Hepatocyte (in vitro differentiated cells): ENCODE measurements at places on chromosomes 12 and 14. TPM values are rescaled to one million over a fixed set of nuclear protein-coding genes. Genes with fewer than 3 reads are reported as not detected.

DNA sequence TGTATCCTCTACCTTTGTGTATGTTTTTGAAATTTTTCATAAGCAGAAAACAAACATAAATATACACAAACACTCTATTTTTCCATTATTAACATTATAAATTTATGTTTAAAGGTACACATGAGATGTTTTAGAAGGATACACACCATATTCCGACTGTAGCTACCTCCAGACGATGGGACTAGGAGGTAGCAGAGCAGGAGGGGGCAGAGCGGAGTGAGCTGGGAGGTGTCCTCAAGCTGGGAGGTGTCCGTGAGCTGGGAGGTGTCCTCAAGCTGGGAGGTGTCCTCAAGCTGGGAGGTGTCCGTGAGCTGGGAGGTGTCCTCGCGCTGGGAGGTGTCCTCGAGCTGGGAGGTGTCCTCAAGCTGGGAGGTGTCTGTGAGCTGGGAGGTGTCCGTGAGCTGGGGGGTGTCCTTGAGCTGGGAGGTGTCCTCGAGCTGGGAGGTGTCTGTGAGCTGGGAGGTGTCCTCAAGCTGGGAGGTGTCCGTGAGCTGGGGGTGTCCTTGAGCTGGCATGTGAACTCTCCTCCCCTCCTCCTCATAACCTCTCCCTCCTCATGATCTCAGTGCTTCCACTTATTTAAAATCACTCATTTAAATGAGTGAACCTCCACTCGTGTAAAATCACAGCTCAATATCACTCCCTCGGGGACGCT, 346.9 kb upstream of the SFSWAP start:
- DNase-seq = no peak

Gene PMCH
- total RNA-seq = 1.3 TPM in 1 of 2 replicates, not detected in the other

- DNase-seq = no peak
Observed at GRCh38 chr14:63725786-63726460, 1.9 kb downstream of the SGPP1 start.

DNA sequence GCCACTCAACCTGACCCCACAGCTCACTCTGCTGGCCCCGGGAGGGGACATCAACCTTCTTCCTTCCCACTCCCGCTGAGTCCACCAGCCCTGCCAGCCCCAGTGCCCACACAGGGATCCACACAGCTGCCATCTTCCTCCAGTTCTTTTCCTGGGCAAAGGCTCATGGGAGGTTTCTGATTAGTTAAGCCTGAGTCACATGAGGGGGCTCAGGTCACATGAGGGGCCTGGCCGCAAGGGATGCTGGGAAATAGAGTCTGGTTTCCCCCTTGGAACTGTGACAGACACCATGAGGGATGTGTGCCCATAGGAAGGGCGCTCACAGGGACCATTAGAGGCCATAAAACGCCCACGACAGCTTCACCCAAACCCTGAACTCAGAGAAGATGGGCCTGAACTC, 228.7 kb upstream of the SFSWAP start:
- DNase-seq = no peak

Gene LALBA
- total RNA-seq = not detected in 2 replicates
